ENCODE measurements at places on chromosomes 1 and 21.

GRCh38 chr1:113058941-113059706 lies 13.9 kb upstream of the LRIG2 start:
- no peak for DNase-seq

DNA sequence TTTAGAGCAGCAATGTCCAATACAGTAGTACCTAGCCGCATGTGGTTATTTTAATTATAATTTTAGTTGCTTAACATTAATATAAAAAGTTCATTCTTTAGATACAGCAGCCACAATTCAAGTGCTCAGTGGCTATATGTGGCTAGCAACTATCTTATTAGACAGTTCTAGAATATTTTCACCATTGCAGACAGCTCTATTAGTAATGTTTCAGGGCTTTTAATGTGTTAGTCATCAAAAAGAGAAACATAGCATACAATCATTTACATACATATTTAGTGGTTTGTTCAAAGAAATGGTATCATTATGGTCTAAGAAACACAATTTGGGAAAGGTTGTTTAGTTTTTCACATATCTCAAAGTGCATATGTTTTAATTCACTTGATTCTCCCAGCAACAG lies 66.6 kb upstream of the DYNLT5 start:
- DNase-seq: no peak

- DNase-seq: no peak
These were observed 75.1 kb downstream of the ARHGEF10L start for GRCh38 chr1:17614586-17614985.

DNA sequence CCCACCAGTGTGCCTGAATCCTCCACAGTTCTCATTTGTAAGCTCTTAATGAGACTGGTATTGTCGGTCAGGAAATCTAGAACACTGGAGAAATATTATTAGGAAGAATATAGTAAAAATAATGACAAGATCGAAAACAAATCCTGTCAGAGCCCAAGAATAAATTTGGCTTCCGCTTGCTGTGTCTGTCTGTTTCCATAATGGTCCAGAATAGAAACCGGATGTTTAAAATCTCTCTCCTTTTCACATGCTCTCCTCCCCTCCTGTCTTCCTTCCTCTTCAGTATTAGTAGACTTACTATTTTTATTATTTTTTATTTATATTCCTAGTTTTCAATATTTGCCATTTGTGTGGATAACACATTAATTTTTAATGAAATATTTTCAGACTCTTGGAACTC lies 187.7 kb downstream of the SDCCAG8 start:
- no peak for DNase-seq

DNA sequence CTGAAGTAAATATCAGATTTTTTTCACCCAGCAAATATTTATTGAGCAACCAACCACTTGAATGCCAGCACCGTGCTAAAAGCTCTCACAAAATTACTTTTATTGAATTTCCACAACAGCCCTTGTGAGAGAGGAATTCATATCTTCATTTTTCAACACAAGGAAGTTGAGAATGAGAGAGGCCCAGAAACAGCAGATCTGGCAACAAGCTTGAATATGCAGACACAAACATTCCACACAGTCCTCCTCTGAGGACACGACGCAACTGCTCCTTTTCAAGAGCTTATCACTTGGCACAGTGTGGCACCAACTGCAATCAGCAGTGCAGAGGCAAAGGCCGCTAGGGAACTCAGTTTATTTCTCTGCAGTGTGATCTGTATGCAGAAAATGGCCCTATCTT lies 32.2 kb upstream of the IFNAR2 start:
- DNase-seq: no peak
